Activated T-helper 9 cell treated with anti-CD3 and anti-CD28 coated beads, Interleukin-2, amount 50 U/mL, for 16 hours (primary cell): ENCODE measurements at places on chromosomes 3 and 15.

DNA sequence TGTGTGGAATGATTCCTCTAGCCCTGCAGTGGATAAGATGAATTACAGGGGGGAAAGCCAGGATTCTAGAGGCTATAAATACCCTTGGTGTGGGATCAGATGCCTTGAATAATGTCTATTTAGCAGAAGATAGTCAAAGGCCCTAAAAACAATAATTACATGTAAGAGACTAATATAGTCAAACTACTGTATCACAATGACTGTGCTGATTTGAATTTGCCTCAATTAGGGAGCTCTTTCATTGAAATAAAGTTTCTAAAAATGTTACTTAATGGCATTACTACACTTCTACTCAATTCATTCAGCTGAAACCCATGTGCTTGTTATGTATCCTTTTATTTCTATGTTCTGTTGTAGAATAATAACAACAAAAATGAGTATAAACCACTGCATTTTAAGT lies 915.6 kb downstream of the TUSC7 start:
- no peak for DNase-seq

DNA sequence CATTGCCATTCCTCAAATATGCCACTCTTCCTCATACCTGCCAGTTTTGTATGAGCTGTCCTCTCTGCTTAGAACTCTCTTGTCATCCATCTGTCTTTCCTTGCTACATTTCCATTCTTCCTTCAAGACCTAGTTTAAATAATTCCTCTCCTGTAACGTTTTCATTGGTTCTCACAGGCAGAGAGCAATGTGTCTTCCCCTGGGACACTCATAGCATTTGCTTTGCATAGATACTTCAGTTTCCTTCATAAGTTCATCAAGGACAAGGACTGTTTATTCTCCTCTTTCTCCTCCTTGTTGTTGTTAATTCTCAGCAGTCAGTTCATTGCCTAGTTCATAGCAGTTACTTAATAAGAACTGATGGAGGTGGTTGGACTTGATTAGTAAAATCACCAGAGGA lies 10.5 kb downstream of the NR2C2 start:
- DNase-seq: no peak

- no peak for DNase-seq
Observed at GRCh38 chr3:168476360-168476980, 380.7 kb upstream of the GOLIM4 start.

DNA sequence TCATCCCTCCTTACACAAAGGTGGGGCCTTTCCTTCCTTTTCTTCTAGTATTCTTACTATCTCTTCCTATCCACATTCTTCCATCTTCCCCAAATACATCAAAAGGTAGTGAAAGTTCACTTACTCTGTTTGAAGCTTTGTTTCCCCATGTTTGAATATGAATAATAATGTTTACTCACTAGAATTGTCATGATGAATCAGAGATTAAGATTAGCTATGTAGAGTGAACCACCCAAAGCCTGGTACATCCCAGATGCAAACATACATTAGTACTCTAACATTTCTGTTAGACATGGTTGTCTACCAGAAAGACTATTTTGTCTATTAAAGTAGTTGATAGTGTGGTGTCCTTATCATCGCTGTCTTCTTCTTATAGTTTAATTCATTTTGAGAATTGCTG lies 327.1 kb upstream of the TBC1D5 start:
- DNase-seq: no peak

GRCh38 chr3:136021803-136022202 lies 56.3 kb downstream of the PPP2R3A start:
- no peak for DNase-seq

GRCh38 chr15:76398317-76399104 lies 61.9 kb downstream of the ISL2 start:
- DNase-seq: no peak

DNA sequence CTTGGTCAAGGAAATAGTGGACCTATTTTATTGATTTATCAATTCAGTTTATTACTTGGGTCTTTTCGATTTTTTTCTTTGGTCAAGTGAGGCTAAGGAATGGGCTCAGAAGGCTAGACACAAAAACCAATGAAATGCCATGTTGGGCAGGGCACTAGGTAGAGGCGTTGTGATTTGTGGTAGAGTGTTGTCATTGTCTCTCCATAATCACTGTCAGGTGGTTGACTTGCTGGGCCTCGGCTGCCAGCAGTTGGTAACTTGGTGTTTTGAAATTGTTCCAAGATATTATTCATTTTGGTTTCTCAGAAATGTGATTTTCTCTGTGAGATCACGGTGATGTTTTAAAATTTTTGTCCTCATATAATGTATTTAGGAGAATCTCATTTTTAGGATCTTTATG lies 173.6 kb downstream of the KLHL25 start:
- DNase-seq: no peak

DNA sequence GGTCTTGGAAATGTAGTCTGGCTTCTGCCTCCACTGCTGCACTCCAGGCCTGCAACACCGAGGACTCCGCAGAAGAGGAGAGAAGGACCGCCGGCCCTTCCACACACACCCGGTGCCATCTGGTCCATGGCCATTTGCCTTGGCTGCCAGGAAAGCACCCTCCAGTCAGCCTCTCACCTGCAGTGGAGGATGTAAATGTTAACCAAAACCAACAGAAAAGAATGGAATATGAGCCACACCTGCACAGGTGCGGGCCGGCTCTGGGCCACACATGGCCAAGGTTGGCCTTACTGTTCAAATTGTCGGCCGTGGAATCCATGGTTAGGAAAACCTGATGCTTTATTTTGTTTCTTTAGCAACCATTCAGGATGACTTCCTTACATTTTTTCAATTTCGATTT lies 178.3 kb upstream of the C2CD4B start:
- no peak for DNase-seq

- DNase-seq: peak; percentile 11
Observed at GRCh38 chr3:12869035-12869621, 27.8 kb upstream of the RPL32 start.
